ENCODE measurements at places on chromosomes 1 and 21.

DNA sequence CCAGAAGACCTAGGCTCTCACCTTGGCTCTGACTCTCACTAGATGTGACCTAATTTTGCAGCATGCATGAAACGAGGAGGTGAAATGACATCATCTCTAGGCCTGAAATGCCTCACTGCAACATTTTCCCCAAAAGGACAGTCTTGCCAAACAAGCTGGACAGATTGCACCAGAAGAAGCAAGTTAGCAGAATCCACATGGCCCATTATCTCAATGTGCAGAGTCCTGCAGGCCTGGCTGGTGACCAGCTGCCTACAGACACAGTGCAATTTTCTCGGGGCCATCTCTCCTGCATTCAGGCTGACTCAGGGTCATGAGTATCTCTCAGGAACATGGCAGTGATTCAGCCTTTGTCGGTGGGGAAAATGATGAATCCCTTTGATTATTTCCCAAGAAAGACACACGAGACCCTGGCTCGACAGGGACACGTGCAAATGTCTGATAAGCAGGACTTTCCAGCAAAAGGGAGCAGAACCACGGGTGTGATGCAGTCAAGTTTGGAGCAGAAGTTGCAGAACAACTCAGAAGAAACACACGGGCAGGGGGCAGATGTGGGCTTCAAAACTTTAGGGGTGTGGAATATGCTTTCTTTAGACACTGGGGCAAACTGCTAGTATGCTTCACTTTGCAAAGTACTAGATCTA, 38.7 kb downstream of the TRIM67 start:
- DNase-seq, result no peak

- DNase-seq, result no peak
These were observed at the start of gene SELENBP1 for GRCh38 chr1:151372058-151372934. TSS of gene SELENBP1 (minus strand) at chr1:151372705. CDS start at chr1:151372641, 64 bp downstream.

DNA sequence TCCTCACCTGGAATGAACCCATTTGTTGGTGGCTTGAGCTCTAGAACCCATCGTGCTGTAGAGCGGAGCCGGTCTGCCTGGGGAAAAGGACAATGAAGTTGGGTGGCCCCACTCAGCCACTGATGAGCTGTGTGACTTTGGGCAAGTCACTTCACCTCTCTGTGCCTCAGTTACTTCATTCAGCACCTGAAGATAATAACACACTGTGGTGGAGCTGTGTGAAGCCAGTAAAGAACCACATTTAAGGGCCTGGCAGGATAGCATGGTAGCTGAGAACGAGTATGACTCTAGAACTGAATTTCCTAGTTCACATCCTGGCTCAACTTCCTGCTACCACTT, 37.1 kb downstream of the EPHB2 start:
- no peak for DNase-seq

GRCh38 chr21:46351476-46352163, 27.7 kb downstream of the PCNT start:
- DNase-seq, result no peak

GRCh38 chr1:190226006-190226405, 251.7 kb downstream of the BRINP3 start:
- no peak for DNase-seq

DNA sequence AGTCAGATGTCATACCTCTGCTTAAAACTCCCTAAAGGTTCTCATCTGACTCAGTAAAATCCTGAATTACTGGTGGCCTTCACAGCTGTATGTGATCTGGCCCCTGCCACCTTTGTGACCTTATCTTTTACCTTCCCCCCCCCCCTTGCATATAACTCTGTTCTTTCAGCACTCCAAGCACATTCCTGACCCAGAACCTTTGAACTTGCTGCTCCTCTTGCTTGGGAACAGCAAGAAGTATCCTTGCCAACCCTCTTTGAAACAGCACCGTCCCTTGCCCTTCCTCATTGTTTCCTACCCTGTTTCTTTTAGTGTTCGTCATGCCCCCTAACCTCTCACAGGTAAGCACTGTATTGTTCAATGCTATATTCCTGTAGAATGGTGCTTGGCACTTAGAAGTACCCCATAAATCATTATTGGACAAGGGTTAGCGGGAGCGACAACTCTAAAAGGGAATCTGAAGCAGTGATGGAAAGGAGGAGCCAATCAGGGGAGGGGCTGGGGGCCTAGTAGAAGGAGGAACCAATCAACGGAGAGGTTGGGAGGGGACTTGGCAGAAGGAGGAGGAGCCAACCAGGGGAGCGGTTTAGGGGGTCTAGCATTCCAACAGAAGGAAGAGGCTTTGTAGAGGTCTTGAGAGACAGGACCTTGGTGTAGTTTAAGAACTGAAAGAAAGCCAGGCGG, 13.9 kb downstream of the CACHD1 start:
- no peak for DNase-seq

DNA sequence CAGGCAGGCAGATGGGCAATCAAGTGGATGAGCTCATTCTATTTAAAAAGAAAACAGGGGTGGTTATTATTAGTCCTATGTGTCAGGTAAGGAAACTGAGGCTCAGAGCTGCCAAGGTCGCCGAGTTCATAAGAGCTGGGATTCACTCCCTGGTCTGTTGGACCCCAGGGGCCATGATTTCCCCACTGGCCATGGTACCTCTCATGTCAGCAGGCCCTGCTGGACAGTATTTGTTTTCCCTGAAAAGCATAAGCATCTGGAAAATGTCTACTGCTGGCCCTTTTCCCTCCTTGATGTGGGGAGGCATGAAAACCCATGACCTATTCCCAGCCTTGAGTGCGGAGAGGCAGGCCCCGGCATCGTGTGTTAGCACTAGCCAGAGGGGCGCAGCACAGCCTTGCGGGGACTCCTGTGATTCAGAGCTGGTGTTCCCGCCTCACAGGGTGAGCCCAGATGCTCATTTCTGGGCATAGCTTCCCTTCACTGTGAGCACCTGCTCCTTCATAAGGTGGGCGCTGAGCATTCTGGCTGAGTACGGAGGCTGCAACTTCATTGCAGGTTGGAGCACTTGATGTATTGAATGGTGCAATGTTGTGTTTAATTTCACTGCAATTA, 617.5 kb downstream of the PTPRU start:
- DNase-seq, result no peak

GRCh38 chr1:109935451-109935900, 24.8 kb downstream of the CSF1 start:
- DNase-seq, result no peak

DNA sequence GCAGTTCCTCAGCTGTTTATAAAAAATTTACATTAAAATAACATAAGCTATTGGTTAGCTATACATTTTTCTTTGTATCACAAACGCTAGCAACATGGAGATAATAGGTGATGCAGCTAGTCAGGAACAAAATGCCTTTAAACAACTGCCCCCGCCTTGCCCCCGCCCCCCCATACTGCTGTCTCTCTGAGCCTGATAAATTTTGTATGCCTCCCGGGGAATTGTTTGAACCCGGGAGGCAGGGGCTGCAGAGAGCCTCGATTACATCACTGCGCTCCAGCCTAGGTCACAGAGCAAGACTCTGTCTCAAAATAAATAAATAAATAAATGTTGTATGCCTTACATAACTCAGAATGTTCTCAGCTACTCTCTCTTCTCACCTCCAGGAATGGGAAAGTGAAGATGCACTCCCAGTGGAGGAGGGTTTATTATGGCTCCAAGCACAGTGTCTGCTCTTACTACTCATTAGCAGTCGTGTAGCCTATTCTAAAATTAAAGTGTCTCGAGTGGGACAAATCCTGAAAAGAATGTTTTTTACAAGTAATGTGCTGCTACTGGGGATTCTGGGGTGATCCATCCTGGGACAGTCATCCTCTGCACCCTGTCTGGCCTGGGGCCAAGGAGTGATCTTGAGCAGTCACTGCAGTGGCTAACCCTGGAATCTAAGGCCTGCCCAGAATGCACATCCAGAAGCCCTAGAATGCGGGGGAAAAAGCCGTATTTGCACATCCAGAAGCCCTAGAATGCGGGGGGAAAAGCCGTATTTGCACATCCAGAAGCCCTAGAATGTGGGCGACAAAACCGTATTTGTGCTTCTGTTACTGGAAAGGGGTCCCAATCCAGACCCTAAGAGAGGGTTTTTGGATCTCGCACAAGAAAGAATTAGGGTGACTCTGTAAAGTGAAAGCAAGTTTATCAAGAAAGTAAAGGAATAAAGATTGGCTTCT, 39.4 kb upstream of the ZNF496 start:
- DNase-seq, result no peak

DNA sequence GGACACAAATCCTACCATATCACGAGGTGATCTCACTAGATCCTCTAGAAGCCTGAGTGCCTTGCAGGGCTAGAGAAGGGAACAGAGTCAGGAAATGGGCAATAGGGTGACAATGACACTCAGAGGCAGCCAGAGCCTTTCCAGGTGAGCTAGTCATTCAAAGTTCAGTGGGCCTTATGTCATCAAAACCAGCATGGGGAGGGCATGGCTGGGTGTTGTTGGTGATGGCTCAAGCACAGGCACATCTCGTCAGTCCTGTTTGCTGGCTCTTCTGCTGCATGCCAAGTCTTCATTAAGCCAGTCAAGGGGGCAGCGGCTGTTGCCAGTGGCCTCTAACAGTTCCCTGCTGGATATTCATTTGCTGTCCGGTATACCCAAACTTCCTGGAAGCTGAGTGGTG, 99.6 kb upstream of the USP24 start:
- DNase-seq, result no peak

DNA sequence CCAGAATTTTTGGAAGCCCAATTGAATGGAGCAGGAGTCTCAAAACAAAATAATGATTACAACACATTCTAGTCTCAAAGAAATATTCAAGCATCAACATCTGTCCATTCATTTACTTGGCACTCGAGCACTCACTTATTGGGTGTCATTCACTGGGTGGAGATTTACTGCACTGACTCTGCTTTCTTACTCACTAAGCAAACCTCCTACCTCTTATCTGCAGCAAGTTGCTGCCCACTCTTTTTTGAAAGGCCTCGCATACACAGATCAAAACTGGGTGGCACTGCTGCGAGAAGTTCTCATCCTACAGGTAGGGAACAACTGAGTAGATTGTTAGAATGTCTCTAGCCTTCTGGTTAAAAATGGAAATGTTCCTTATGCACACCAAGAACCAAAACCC, 18.0 kb downstream of the RHBDL2 start:
- DNase-seq, result no peak

- no peak for DNase-seq
These were observed 49.9 kb upstream of the GRIK1 start for GRCh38 chr21:29989634-29990234.

DNA sequence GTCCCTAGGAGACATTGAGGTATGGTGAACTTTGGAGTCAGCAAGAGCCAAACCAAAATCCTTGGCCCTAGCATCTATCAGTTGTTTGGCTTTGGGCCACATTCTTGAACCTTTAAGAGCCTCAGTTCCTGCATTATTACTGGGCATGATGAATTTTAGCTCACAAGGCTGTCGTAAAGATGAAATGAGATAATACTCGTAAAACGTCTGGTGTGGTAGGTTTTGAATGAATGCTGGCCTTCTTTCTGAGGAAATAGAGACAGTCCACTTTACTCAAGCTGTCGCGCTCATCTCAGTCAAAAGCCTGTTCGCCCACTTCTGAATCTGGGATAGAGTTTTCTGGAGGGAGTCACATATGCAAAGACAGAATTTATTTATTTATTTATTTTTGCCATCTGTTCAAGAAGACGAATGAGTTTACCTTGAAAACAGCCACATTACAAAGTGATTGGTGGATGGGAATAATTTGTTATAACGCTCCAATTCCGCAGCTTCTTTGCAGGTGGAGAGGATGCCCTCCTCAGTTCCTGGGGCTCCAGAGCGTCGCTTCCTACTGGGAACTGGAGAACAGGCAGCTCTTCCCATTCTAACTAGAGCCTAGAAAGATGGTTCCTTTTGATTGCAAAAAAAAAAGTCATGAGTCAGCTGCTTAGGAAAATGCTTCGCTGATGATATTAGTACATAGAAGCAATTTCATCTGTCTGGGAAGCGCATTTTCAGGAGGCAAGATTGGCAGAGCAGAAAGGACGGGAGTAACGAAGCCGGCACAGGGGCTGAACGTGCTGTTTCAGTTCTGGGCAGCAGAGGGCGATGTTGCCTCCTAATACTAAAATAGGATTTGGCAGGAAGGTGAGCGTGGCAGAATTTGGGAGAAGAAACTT, 49.9 kb upstream of the CYP2J2 start:
- no peak for DNase-seq

DNA sequence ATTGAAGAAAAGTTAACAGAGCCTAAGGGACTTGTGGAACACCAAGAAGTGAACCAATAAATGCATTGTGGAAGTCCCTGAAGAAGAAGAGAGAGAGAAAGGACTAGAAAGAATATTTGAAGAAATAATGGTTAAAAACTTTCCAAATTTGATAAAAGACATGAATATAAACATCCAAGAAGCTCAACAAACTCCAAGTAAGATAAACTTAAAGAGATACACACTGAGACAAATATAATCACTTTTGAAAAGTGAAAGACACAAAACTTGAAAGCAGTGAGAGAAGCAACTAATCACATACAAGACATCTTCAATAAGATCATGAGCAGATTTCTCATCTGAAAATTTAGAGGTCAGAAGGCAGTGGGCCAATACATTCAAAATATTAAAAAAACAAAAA, 91.2 kb downstream of the MPZL1 start:
- no peak for DNase-seq

DNA sequence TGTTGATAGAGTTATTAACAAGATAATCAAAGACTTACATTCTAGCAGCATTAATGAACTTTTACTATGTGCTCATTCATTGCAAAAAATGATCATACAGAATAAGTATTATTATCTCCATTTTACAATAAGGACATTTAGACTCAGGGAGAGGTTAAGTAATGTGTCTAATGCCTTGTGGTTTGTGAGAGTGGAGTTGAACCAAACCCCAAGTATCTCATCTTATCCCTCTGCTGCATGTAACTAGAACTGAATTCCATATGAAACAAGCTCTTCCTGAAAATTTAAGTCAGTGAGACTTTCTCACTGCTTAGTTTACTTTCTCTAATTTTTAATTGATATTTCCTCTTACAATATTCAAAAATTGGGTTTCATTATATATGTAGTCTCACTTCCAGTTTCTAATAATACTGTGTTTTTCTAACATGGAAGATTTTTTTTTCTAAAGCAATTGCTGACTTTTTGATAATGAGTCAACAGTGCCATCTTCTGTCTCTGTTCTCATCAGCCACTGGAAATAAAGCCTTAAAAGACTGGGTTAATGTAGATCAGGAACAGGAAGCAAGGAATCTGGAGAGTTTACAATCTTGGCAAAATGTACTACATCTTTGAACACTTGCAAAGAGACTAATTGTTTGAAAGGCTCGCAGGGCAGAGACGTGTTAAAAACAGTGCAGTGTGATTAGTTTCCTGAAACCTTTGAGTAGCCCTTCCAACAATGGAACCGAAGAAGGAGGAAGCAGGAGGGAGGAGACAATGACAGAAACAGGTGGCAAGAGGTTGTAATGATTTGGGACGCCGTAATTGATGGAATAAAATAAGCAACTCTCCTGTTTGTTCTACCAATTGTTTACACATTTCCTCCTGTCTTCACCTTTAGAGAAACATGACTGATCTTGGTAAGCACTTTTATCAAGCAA, 567.6 kb downstream of the MRPL39 start:
- no peak for DNase-seq

DNA sequence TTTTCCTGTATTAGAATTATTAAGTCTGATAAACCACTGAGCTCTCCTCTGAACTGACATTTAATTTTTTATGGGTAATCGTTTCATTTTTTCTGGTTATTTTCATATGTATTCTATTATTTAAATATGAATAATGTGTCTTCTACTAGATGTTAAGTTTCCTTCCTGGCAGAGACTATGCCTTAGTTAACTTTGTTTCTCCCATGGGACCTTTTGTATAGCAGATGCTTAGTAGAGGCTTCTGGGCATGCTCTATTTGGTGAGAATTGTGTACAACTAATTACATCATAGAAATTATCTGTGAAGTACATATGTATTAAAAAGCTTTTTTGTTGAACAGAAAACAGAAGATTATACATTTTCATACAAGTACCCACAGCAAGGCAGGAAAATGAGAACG, 23.4 kb downstream of the CTBS start:
- DNase-seq, result no peak

GRCh38 chr1:174812016-174812415, 187.7 kb upstream of the CACYBP start:
- DNase-seq, result no peak
